ENCODE measurements at places on chromosomes 6 and 20.

DNA sequence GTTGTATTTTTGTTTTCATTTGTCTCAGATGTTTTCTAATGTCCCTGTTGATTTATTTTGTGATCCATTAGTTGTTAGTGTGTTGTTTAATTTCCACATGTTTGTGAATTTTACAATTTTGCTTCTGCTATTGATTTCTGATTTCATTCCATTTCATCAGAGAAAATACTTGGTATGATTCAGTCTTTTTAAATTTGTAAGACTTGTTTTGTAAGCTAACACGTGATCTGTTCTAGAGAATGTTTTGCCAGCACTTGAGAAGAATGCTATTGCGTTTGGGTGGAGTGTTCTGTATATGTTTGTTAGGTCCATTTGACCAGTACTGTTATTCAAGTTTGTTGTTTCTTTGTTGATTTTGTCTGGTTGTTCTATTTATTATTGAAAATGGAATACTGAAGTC, 53.9 kb downstream of the KIZ start:
- no peak for DNase-seq

DNA sequence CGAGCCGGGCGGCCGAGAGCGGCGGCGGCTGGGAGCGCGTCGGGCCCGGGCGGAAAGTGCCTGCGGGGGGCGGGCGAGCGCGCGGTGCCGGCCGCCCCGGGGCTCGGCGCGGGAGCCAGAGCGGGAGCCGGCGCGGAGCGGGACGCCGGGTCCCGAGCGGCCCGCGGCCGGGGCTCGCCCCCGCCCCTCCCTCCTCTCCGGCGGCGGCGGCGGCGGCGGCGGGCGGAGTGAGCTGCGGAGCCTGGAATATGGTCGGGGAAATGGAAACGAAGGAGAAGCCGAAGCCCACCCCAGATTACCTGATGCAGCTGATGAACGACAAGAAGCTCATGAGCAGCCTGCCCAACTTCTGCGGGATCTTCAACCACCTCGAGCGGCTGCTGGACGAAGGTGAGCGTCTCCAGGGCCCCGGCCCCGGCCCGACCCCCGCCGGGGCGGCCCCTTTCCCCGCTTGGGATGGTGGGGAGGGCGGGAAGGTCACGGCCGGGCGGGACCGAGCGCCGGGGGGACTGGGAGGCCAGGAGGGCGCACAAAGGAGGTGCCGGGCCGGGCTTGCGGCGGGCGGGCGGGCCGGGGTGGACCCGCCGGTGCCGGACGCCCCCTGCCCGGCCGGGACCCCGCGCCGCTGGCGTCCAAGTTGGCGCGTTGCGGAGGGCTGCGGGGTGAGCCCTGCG, 565 bp downstream of the QKI start:
- DNase-seq = no peak

DNA sequence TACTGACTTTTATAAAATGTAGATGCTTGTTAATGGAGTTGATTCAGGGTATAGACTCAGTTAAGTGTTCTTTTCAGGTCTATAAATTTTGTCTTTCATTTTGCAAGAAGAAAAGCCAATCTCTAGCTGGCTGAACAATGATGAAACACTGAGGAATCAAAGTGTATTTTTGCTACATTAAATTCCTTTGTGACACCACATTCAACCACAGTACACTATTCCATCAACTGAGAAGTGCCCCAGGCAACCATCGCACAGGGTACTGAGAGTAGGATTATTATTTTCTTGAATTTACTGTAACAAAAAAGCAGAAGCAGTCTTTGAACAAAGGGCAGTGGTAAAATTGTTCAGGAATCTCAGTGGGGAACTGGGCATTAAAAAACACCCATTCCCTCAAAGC, 83.6 kb downstream of the PREP start:
- no peak for DNase-seq

DNA sequence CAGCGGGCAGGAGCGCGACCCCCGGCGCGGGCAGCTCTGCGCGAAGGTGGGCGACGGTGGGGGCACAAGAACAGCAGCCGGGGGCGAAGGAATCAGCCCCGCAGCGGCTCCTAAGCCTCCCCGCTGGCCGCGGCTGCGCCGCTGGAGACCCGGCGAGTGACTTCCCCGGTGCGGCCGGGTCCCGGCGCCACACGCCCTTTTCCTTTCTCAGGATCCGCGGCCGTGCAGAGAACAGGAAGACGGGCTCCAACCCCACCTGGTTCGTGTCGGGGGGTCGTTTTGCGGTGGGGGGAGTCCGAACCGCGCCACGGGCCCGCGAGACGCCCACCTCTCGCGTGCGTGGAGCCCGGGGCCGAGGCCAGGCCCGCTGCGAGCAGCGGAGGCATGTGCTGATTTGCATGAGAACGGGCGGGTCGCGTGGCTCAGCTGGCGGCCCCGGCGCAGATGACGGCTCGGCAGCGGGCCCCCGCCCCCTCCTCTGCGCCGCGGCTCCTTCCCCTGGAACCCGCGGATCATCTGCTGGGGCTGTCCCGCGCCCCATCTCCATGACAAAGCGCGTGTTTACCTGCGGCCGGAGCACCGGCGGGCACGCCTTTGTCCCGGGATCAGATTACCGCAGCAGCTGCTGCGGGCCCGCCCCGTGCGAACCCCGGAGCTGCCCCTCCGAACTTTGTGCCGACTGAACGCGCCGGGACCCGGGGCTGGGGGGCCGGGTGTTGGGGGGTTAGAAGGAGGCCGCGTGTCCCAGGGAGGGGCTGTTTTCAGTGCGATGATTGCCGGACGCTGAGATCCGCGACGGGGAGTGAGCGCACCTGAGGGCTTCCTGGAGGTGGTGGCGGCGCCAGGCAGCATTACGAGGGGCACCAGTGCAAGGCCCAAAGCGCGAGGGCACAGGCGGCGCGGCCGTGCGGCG, 4.9 kb upstream of the DLL1 start:
- DNase-seq = no peak

- DNase-seq = no peak
These were observed 32.7 kb upstream of the COL10A1 start for GRCh38 chr6:116158641-116159040.
